Fibroblast of skin of left quadriceps (primary cell): ENCODE measurements at places on chromosomes 7 and 10.

DNA sequence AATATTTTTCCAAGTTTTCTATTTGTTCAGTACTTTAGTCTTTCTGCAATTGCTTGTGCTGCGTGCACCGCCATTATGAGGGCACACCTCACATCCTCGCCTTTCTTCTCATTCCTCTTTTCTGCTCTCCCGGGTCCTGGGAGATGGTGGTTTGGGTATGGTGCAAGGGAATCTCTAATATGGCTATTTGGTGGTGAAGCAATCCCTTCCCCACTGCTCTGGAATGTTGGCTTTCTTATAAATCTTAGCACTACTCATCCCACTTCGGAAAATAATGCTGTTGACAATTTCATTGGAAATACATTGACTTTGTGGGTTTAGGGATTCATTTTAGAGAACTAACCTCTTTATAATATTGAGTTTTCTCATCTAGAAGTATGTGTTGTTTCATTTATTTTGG, 1.9 kb upstream of the GCK start:
- no peak for DNase-seq

DNA sequence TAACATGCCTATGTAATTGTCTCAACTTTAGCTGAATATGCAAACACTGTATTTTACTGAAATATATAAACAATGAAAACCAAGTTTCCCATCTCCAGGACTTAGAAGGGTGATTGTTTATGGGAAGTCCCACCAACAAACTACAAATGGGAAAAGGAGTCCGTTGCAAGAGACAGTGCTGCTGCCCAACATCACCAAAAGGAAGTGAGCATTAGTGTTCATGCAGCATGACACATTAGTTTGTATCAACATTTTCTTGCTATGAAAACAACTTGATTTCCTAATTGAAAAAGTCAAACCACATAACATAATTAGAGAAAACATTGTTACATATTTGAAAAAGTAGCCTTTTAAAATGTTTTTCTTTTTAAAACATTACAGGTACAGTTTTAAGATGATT, 138.5 kb downstream of the ZNF438 start:
- no peak for DNase-seq

- no peak for DNase-seq
These were observed 1.2 kb downstream of the COL26A1 start for GRCh38 chr7:101363734-101364374.

GRCh38 chr10:84160663-84161362, 12.8 kb upstream of the GPR15LG start:
- DNase-seq = no peak

GRCh38 chr10:96910488-96911395, 78.6 kb downstream of the LCOR start:
- DNase-seq = no peak

- no peak for DNase-seq
These were observed 8.7 kb downstream of the ZMIZ2 start for GRCh38 chr7:44757311-44757710.

- DNase-seq = no peak
These were observed 125.3 kb downstream of the CUX1 start for GRCh38 chr7:101942603-101943210.

DNA sequence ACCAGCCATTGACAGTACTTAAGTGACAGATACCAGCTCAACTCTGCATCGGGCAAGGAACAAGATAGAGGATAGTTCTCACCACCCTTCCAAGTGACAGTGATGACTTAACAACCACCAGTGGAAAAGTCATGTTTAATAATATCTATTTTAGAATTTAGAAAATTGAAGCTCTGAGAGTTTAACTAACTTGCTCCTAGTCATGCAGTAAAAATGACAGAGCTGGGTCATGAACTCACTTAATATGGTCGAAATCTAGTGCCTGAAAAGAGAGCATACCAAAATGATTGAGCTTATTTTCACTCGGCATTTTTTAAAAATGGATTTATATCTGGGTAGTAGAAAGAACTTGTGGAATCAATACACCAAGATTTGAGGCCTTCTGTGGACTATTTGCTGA, 367.8 kb upstream of the IGFBP3 start:
- DNase-seq = no peak

GRCh38 chr10:373526-374309, 238.5 kb downstream of the ZMYND11 start:
- peak; percentile 56 for DNase-seq

DNA sequence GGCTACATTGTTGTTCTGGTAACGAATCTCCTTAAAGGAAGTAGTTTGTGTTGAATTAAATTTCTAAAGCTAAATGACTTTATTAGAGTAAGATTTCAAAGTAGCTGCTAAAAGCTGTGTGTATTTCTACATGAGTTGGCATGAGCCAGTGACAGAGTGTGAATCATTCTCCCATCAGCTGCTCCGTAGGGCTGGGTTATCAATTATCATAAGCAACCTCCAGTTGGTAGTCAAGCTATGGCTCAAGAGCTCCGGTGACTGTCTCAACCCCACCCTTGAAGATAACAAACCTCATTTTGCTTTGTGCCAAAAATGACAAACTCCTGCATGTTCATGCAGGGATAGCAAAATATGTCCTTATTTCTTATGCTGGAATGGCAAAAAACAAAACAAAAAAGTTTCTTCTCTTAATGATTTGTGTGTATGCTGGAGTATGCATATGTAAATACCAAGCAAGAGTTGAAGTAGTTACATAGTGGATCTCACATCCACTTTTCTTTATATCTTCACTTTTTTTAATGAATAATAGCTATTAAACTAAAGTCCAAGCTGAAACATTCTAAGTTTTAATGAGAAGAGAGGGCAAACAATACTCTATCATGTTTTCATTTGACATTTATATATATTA, 249.4 kb downstream of the CACNA2D1 start:
- no peak for DNase-seq

DNA sequence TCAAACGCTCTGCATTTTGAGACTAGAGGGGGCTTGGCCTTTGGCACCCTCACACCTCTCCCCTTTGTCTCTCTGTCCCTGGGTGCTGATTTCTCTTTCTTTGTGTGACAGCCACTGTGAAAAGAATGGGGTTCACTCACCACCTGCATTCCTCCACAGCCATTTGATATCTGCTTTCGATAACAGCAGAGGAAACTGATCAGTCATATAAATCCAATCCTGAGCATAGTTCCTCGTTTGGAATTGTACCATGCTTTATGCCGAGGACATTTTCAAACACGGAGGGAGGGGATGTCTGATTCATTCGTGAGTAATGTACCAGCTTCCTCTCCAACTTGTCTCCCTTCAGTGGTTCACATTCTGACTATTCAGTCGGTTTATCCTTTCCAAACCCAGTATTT, 15.8 kb downstream of the MET start:
- peak; percentile 49 for DNase-seq

- DNase-seq = no peak
These were observed 68.2 kb downstream of the TFEC start for GRCh38 chr7:115962340-115962739.

GRCh38 chr7:26686448-26686981, 177.9 kb downstream of the SKAP2 start:
- peak; percentile 33 for DNase-seq

DNA sequence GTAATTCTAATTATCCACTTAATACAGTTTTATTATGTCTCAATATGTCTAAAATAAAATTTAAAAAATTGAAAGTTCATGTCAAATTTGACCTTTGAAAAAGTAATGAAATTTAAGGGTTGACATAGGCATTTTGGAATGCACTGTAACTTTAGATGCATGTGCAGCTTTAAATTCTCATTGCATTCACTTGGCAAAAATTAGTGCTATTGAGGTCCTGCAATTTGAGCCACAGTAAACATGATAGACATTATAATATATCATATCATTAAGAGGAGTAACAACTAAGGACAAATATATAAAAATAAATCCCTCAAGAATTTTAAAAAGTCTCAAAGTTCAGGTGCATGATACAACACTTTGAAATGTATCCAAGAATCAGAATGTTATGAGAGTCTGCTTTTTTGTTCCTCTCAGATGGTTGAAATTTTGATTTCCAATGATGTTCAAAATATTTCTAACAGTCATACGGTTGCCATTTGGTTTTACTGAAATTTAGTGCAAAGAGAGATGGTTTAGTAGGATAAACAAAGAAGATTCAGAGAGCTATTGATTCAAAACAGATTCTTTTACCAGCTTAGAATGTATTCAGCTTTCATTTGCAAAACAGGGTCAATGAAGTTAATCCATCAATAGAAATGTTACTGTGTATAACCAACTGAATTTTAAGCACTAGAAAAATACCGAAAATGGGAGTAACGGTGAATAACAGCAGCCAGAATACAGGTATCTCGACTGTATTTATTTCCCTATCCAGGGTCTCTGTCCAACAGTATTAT, 71.8 kb downstream of the SEMA3A start:
- DNase-seq = no peak

DNA sequence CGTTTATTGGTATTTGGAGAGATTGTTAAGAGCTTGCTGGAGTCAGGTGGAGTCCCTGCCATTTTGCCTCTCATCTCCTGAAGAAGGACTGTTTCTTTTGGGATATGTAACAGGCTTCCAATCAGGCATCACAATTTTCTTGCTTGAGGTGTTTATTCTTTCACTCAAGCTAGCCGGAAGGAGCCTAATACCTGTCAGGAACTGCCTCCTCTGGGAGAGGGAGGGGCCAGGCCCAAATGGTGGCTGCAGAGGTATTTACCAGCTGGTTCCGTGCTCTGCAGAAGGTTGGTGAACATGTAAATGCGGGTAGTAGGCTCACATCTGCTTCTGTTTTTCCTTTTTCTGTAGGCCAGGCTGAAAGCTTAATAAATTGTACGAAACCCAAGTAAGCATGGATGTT, 114.0 kb downstream of the TCF7L2 start:
- DNase-seq = no peak

- no peak for DNase-seq
These were observed 7.3 kb downstream of the AGFG2 start for GRCh38 chr7:100546129-100546925.

DNA sequence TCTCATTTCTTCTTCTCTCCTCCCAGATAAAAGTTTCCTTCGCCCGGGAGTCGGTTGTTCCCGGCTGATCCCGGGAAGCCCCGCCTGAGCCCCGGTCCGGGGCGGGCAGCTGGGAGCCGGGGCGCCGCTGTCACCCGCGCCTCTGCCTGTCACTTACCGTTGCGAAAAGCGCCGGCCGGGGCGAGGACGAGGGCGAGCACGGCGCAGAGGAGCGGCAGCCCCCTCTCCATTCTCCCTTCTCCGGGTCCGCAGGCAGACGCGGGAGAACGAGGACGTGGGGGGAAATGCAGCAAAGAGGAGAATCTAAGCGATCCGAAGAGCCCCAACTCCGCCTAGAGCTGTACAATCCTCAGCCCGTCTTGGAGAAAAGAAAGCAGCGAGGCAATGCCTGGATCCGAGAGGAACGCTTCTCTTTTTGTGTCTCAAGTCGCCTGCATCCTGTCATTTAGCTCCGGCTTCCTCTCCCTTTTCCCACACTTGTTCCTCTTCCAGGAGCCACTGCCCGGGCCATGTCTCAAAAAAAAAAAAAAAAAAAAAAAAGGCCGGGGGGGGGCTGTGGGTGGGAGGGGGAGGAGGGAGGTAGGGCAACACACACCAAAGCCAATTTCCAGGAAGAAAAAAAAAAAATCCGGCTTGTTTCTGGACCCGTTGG, at the start of gene NRP1:
NRP1 (minus strand) TSS at position 515 of the 652 bp plus-strand sequence; CDS start at position 230, 285 bp downstream.
- DNase-seq = no peak

DNA sequence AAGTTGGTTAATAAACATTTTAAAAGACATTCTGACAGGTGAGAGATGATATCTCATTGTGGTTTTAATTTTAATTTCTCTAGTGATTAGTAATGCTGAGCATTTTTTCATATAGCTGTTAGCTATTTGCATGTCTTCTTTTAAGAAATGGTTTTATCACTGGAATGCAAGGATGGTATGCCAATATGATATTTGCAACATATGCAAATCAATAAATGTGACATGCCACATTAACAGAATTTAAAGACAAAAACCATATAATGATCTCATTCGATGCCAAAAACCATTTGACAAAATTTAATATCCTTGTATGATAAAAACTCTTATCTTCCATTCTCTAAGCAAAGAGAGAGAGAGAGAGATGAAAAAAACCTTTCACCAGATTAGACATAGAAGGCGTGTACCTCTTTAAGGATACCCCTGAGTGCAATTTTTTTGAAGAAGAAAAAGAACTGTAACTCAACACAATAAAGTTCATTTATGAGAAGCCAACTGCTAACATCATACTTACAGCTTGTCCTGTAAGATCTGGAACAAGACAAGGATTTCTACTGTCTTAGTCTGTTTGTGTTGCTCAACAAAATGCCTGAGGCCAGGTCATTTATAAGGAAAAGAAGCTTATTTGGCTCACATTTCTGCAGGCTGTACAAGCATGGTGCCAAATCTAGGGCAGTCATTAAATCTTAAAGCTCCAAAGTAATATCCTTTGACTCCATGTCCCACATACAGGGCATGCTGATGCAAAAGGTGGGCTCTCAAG, 39.7 kb upstream of the ZMYND11 start:
- DNase-seq = no peak

- DNase-seq = no peak
These were observed 75.8 kb upstream of the IMMP2L start for GRCh38 chr7:111638078-111638477.

DNA sequence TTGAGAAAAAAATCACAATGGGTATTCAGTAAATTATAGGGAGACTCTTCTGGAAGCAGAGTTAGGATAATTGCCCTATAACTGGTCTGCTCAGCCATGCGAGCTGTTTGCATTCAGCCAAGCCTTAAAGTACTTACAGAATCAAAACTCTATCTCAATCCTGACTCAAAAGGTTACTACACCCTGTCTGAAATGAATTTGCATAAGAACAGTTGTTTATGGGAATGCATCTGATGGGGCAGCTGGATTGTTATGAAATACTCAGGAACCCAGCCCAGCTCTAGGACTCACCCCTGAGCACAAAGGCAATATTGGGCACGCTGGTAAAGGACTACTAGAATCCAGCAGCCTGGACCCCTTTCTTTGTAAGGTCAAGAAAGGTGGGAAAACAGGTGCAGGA, 38.8 kb downstream of the AKR1B15 start:
- no peak for DNase-seq

GRCh38 chr10:120732643-120733313, 118.4 kb upstream of the WDR11 start:
- DNase-seq = no peak

- DNase-seq = no peak
These were observed 54.7 kb upstream of the AFAP1L2 start for GRCh38 chr10:114458955-114459354.
